Foreskin fibroblast (primary cell): ENCODE measurements at places on chromosomes 6 and 20.

GRCh38 chr20:17610566-17611289, 40.9 kb downstream of the DSTN start:
- no peak for DNase-seq

- DNase-seq: peak; percentile 22
Measured at GRCh38 chr6:1789092-1789491, 179.4 kb downstream of the FOXC1 start.

GRCh38 chr6:44189257-44189656, 27.5 kb upstream of the MYMX start:
- DNase-seq: no peak

DNA sequence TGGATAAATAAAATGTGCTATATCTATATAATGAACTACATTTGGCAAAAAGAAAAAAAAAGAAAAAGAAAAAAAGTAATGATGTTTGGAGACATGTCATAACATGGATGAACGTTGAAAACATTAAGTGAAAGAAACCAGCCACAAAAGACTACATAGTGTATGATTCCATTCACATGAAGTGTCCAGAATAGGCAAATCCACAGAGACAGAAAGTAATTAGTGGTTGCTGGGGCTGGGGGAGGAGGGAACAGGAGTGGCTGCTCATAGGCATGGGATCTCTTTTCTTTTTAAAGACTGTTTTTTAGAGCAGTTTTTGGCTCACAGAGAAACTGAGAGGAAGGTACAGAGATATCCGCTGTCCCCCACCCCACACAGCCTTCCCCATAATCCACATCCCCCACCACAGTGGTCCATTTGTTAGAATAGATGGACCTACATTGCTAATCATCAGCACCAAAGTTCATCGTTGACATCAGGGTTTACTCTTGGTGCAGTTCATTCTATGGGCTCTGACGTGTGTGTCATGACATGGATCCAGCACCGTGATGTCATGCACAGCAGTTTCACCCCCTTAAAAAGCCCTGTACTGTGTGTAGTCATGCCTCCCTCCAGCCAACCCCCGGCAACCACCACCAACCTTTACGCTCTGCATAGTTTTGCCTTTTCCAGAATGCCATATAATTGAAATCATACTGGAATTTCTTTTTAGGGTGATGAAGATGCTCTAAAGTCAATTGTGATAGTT, 240.9 kb upstream of the RREB1 start:
- DNase-seq: no peak

- no peak for DNase-seq
Measured at GRCh38 chr20:6744180-6744579, 23.3 kb upstream of the BMP2 start.

DNA sequence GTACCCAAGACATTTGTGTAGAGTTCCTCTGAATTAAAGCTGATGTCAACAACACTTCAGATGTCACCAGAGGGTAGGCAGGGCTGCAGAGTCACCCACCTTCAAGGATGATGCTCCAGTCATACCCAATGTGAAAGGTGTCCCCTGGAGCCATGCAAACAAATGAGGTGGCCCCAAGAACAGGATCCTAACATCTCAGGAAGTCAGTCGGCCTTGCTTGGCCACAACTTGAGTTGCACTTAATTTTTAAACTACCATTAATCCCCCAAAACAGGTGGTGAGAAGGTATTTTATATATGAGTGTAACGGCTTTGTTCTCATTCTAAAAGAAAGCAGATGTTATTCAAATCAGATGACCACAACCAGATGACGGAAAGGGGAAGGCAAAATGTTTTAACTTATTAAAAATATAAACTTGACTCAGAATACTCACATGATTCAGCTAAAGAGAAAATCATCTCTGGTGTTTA, 21.1 kb upstream of the SERPINB1 start:
- peak; percentile 61 for DNase-seq

- DNase-seq: no peak
Measured at GRCh38 chr20:25637247-25637646, 13.4 kb upstream of the NANP start.

- no peak for DNase-seq
Measured at GRCh38 chr6:24307881-24308280, 50.0 kb downstream of the DCDC2 start.

DNA sequence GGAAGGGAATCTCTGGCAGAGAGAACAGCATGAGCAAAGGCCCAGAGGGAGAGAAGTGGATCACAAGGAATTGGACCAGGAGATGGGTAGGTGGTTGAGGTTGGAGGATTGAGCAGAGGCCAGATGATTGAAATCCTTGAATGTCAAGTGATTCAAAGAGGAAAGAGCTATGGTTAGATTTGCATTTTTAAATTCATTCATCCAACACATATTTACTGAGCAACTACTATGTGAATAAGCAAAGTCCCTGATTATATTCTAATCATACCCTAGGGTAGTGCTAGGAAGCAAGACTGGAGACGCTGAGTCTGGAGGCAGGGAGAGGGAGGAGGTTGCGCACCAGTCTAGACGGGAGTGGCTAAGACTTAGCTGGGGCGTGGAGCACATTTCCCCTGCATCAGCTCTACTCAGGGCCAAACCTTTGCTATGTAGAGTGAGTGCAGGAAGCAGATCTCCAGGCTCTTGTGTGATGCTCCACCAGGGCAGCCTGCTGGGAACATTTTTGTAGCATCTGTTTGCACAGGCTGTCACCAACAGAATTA, 40.2 kb downstream of the EYA2 start:
- no peak for DNase-seq

GRCh38 chr6:399785-400534, 8.4 kb downstream of the IRF4 start:
- no peak for DNase-seq

DNA sequence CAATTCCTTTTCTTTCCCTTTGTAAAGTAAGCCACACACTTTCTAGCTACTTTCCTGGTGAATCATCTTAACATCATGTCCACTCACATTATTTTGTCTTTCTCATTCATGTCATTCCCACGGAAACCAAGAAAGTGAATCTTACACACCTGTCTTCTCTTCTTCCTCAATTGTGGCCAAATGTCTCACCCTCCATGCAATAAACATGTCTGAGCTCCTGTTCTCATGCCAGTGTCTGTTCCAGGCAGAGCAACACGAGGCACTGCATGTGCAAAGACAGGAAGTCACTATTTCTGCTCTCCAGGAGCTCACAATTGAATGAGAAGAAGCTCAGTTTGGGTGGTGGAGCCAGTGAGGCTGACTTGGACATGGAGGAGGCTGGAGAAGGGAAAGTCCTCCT, 29.0 kb upstream of the TMEM244 start:
- peak; percentile 51 for DNase-seq

DNA sequence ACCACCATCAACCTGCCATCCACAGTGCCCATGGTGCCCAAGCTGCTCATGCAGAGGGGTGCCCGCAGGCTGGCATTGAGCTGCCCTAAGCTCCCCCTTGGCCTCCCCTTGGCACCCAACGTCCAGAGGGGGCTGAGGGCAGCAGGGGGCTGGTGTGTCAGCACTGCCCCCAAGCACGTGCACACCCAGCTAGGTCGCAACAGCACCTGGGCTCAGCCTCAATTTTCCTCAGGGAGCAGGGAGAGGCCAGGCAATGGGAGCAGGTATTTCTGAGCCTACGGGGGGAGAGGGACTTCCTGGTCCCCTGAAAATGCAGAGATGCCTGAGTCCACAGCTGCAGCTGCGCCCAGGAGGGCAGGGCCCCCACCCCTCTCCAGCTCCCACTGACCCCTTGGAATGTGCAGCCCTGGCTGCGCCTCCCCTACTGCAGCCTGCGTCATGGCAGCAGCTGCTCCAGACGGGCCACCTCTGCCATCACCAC, 204.2 kb downstream of the ANKRD60 start:
- no peak for DNase-seq

DNA sequence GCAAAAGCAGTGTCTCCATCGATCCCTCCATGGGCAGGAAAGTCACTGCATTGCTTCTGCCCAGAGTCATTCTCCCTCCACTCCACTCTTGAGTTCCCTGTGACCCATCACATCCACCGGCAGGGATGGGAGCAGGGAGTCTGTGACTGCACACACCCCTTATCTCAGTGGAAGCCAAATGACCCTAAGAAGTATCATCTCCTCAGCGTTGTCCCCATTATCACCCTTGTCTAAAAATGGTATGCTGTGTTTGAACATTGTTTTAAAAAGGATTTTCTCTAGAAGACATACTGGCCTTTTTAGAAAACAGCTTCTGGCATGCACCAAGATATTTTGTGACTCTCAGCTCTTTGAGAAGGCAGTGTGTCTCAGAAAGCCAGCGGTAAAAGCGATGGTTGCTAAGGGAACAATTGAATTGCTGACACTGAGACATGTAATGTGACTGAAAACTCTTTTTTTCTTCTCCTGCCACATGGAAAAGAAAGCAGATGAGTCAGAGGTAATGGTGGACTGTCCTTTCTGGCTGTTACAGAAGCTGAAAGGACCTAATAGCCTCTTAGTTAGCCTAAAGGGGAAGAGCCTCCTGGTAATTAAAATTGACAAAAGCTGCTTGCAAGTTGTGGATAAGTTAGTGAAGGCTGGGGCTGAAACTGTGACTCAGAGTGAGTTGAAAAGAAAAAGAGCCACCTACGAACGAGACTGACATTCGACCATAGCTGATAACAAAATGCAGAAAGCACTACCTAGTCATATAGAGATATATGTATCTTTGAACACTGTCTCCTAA, 120.5 kb downstream of the MAP3K7 start:
- no peak for DNase-seq

- no peak for DNase-seq
Measured at GRCh38 chr6:83978324-83978734, 55.2 kb upstream of the MRAP2 start.

GRCh38 chr6:1388630-1389368, 577 bp upstream of the FOXF2 start:
- DNase-seq: no peak

DNA sequence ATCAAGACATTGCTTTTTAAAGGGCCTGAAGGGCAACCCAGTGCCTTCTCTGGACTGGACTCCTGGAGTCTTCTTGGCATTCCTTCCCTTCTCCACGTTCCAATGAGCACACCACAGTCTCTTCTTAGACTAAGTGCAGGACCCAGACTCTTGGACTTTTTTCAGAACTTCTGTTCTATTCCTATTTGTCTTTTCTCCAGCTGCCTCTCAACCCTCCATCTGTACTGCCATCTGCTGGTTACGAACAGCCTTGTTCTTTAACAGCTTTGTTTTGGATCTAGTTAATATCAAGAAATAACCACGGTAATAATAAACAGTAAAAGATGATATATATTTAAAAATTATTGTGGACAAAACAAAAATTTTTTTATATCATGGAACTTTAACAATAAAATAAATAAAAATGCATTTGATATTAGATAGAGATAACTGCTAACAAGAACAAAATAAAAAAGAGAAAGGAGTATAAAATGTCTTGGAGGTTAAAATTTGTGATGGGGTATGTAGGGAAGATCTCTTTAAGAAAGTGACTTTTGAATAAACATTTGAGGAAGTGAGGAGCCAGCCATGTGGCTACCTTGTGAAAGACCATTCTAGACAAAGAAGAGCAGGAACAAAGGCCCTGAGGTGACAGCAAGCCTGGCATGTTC, 105.1 kb upstream of the HCRTR2 start:
- DNase-seq: peak; percentile 26

DNA sequence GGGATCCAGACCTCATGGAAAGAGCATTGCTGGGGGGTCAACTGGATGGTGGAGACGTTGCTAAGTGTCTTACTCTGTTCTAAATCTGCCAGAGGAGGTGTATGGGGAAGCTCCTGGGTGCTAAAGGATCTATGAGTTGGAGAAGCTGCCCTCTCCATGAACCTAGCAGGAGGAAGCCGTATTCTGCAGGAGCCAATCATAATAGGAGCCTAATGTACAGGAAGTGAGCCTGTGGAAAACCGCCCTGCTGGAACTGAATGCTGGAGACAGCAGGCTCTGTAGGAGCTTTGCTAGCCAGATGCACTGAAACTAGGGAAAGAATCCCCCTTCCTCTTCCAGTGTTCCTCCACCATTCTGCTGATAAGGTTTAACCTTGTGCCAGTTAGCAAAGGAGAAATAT, 10.9 kb downstream of the CASP8AP2 start:
- peak; percentile 14 for DNase-seq

- DNase-seq: no peak
Measured at GRCh38 chr20:48599748-48600469, 227.9 kb downstream of the PREX1 start.

DNA sequence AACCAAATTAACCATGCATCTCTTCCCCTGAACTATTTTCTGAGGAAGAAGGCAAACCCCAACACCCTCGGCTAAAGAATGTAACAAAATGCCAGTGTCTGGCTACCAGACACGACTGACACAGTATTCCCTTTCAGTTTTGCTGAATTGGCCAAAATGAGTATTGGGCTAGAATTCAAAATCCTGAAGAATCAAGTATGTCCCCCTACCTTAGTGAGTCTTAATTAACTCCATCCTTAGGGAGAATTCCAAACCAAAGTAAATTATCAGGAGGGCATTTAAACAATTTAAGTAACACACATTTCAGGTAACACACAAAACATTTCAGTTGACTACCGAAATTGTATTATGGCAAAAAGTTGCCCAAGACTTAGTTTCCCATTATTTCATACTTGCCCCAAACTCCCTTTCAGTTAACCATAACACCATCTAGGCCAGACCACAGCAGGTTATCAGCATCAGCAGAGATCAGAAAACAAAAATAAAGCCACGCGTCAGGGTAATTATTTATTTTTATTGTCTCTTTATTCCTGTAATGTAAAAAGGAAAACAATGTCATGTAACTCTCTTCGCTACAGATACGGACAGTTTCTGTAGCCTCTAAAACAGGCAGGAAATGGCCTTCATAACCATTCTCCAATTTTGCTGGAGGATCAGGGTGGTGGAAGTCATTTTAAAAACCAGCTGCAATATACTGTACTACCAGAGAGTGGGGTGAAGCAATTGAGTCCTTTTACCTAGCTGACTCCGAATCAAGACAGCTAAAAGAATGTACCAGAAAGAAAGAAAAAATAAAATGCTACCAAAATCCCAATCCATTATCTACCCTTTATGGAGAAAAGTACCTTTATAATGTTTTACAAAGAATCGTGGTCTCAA, 1.9 kb downstream of the SNX5 start:
- peak; percentile 55 for DNase-seq

DNA sequence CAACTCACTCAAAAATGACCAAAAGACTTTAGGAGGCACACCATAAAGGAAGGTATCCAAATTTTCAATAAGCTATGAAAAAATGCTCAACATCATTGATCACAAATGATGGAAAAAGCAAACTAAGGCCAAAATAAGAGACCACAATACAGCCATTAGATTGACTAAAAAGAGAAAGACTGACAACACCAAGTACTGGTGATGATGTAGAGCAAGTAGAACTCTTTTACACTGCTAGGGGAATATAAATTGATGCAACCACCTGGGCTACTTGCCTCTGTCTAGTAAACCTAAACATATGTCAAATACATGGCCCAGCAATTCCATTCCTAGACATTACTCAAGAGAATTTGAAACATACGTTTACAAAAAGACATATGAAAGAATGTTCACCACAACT, 148.6 kb downstream of the GRM4 start:
- no peak for DNase-seq

GRCh38 chr6:43817192-43817591, 47.2 kb downstream of the VEGFA start:
- no peak for DNase-seq

- no peak for DNase-seq
Measured at GRCh38 chr6:81933089-81933488, 180.6 kb upstream of the TENT5A start.

DNA sequence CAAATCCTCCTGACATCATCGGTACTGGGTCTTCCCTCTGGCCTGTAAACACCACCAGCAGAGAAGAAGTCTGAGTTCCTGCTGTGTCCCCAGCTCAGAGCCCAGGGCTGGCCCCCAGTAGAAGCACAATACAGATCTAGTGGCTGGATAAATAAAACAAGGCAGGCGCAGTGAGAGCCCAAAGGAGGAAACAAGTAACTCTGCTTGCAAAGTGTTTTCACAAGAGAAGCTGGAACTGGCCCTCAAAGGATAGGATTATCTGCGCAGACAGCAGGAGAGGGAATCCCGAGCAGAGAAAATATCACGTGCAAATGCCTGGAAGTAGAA, 205.1 kb downstream of the ZDHHC14 start:
- DNase-seq: no peak
